Fibroblast of skin of scalp (primary cell): ENCODE measurements at places on chromosomes 12 and 14.

- DNase-seq = peak; percentile 57
Observed at GRCh38 chr12:43789941-43790340, 16.2 kb downstream of the TWF1 start.

GRCh38 chr12:14782756-14783155, 20.5 kb downstream of the WBP11 start:
- DNase-seq = no peak

GRCh38 chr12:74018849-74019248, 518.8 kb upstream of the ATXN7L3B start:
- DNase-seq = no peak

GRCh38 chr12:7411343-7411742, 32.6 kb downstream of the CD163L1 start:
- no peak for DNase-seq

DNA sequence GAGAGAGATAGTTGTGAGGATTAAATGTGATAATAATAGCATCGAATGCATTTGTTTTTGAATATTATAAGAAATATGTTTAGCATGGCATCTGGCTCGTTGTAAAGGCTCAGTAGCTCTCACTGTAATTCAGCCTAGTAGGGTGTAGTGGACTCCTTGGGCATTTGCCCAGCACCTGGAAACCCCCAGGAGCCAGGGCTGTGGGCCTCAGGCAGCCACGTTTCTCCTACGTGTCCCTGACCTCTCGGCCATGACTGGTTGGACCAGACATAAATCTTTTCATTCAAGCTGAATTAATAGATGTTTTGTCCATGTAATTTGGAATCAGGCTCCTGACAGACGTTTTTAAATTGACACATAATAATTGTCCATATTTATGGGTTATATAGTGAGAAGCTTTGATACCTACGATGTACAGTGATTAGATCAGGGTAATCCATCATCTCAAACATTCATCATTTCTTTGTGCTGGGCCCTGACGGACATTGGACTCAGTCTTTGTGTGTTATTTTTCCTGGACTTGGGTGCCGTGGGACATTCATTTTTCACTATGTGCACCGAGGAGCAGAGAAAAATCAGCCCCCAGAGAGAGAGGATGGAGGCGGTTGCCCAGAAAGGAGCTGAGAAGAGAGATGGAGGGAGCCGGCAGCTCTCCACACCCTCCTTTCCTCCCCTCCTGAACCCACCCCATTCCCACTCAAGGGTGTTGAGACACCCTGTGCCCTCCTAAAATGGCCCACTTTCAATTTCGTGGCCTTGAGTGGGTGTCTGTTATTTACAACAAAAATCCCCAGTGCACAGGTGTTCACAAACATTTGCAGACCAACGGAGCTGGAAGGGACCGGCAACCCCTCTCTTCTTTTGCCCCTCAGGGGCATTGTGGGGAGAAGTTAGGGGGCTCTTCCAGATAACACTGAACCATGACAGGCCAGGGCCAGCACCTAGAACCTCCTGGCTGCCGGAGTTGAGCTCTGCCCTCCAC, 296.4 kb downstream of the DPF3 start:
- DNase-seq = no peak

- no peak for DNase-seq
Observed at GRCh38 chr12:130460611-130461446, 123.1 kb downstream of the PIWIL1 start.

DNA sequence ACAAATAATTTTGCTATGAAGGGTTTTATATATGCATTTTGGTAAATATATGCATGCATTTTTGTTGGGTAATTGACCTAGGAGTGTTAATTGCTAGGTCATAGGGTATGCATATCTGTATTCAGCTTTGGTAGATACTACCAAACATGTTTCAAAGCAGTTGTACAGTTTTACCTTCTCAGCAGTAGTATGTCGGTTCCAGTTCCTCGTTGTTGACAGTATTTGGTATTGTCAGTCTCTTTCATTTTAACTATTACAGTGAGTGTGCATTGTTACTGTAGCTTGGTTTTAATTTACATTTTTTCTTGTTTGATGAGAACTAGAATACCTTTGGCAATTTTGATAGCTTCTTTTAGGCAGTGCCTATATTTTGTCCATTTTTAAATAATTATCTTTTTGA, 98.9 kb downstream of the ARID2 start:
- no peak for DNase-seq

- no peak for DNase-seq
Observed at GRCh38 chr12:117908411-117908810, 60.4 kb downstream of the KSR2 start.

GRCh38 chr12:69527506-69528272, 57.5 kb downstream of the FRS2 start:
- peak; percentile 67 for DNase-seq

DNA sequence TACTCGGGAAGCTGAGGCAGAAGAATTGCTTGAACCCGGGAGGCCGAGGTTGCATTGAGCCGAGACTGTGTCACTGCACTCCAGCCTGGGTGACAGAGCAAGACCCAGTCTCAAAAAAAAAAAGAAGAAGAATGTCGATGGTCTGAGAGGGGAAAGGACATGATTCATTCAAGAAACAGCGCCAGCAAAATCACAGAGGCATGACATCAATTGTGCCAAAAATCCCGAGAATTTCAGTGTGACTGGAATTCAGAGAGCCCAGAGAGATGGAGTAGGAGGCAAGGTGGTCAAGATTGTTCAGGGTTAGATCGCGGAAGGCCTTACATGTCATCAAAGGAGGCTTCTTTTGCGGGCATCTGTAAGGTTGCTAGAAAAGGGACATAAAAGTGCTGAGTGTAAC, 483.3 kb downstream of the VRK1 start:
- peak; percentile 65 for DNase-seq

DNA sequence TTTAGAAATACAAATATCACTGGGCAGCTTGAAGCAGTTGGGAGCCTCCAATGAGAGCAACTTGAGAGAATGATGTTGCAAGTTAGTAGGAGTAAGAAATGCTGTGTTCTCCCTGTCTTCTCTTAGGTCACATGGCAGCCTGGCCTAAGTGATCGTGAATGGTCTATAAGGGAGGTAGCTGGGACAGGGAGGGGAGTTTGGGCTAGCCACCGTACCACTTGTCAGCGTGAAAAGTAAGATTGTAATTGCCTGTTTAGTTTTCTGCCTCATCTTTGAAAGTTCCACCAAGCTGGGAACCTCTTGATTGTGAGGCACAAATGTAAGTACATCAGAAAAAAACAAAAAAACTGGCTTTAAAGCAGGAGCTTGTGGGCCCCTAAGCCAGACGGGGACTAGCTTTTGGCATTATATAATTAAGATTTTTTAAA, 36.4 kb downstream of the MDM2 start:
- DNase-seq = no peak

DNA sequence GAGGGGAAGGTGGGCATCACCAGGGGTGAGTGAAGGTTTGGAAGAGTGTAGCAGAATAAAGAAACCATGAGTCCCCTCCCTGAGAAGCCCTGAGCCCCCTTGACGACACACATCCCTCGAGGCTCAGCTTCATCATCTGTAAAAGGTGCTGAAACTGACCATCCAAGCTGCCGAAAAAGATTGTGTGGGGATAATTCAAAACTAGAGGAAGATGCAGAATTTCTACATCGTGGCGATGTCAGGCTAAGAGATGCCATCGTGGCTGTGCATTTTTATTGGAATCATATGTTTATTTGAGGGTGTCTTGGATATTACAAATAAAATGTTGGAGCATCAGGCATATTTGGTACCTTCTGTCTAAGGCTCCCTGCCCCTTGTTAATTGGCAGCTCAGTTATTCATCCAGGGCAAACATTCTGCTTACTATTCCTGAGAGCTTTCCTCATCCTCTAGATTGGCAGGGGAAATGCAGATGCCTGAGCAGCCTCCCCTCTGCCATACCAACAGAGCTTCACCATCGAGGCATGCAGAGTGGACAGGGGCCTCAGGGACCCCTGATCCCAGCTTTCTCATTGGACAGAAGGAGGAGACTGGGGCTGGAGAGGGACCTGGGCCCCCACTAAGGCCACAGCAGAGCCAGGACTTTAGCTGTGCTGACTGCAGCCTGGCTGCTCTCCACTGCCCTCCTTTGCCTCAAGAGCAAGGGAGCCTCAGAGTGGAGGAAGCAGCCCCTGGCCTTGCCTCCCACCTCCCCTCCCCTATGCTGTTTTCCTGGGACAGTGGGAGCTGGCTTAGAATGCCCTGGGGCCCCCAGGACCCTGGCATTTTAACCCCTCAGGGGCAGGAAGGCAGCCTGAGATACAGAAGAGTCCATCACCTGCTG, 7.0 kb downstream of the SERPINA1 start:
- no peak for DNase-seq

DNA sequence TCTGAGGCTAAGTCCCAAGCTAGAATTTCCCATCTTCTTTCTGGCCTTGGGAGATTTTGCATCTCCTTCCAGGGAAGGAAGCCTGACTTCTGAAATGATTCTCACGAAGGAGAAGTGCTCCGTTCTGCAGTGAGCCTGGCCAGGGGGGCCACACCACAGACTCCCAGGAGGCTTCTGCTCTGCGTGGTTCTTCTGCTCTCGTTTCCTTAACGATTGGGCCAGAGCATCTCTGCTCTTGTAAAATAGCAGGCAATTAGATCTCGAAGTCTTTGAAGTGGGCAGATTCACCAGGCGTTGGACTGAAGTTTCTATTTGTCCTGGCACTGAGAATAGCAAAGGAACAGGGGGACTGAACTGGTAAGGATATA, 6.7 kb upstream of the BATF start:
- peak; percentile 7 for DNase-seq

GRCh38 chr14:76136476-76137110, 15.1 kb upstream of the GPATCH2L start:
- DNase-seq = no peak

GRCh38 chr12:25796523-25797000, 161.9 kb upstream of the RASSF8 start:
- DNase-seq = peak; percentile 39

DNA sequence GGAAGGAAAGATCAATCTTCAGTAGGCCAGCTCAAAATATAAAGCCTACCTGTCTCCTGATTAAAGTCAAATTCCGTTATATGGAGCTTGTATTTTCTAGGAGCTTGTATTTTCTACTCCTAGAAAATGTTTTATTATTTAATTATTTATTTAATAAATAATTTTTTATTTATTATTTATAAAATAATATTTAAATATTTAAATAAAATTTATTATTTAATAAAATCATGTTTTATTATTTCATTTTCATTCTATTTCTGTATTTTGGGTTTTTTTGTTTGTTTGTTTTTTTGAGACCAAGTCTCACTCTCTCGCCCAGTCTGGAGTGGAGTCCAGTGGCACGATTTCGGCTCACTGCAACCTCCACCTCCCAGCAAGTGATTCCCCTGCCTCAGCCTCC, 9.7 kb downstream of the OR6C75 start:
- no peak for DNase-seq

- no peak for DNase-seq
Observed at GRCh38 chr12:62372825-62373224, 93.8 kb upstream of the MON2 start.

DNA sequence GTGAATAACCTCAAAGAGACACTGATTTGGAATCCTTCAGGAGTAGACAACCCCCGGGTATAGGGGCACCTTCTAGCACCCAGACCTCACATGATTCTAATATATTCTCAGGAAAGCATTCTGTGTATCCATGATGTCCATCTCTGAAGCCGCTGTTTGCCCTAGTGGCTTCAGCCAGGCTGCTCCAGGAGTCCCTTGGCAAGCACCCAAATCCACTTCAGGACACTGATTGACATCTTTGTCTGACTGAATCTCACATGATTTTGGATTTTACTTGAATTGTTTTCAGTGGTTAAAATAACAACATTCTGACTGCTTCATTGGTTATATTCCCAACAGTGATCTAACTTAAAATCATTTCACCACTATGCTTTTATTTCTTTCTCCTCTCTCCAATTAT, 390.5 kb upstream of the CLEC14A start:
- DNase-seq = no peak

- DNase-seq = no peak
Observed at GRCh38 chr12:20205854-20206253, 162.5 kb upstream of the PDE3A start.

GRCh38 chr12:31011746-31012566, 61.7 kb upstream of the DDX11 start:
- no peak for DNase-seq

GRCh38 chr12:48261773-48262172, 58.7 kb upstream of the OR10AD1 start:
- no peak for DNase-seq

GRCh38 chr12:132150780-132151144, 6.5 kb downstream of the NOC4L start:
- DNase-seq = no peak

DNA sequence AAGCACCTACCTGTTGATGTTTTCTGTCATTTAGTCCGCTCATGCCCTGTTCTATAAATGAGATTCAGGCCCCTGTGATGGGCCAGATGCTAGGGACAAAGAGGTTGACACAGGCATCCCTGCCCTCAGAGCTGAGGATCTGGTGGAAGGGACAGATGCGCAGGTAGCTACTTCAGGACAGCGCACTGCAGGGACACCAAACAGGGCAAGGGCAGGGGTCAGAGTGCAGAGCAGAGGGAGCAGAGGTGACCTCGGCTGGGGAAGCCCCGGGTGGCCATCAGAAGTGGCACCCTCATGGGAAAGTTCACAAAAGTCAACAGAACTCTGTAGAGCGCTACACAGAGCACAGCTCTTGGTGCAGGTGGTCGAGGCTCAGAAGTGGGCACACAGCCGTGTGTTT, 5.6 kb upstream of the PNMA1 start:
- DNase-seq = no peak

DNA sequence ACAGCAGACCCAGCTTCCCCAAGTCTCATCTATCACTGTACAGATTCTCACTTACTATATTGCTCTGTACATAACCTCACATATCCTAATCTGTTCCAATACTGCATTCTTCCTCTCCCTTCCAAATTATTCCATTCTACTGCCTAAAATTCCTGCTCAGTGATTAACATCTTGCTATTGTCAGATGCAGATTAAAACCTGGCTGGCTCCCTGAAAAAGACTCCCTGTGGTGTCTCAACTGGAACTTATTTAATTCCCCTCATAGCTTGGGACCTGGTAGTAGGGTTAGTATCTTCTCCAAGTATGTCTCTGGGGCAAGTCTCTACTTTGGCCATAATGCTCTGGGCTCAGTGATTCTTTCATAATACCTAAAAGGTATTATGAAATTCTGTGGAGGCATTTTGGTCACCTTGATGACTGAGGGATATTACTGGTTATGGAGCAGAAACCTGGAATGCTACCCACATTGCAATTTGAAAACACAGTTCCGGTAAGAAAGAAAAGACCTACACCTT, 55.8 kb downstream of the PAWR start:
- peak; percentile 84 for DNase-seq

GRCh38 chr14:105151084-105151837, 17.3 kb downstream of the JAG2 start:
- no peak for DNase-seq

GRCh38 chr12:129606239-129606638, 297.6 kb downstream of the TMEM132D start:
- DNase-seq = no peak

DNA sequence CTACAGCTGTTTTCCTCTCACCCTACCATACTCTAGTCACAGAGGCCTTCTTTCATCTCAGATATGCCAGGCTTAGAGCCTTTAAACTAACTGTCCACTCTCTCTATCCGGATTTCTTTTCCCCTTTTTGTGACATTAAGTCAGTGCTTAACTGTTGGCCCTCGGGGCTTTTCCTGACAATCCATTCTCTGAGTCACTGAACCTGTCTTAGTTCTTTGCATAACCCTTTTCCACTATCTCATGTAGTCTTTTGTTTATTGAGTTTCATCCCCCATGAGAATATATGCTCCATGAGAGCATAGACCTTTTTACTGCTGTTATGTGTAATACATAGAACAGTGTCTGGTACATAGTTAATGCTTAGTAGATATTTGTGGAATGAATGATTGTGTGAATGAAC, 68.7 kb downstream of the PLEKHA5 start:
- DNase-seq = peak; percentile 69
